ENCODE measurements at places on chromosomes 13 and 19.

GRCh38 chr13:107518780-107519179 is 696.6 kb downstream of the LIG4 start:
- DNase-seq = no peak

DNA sequence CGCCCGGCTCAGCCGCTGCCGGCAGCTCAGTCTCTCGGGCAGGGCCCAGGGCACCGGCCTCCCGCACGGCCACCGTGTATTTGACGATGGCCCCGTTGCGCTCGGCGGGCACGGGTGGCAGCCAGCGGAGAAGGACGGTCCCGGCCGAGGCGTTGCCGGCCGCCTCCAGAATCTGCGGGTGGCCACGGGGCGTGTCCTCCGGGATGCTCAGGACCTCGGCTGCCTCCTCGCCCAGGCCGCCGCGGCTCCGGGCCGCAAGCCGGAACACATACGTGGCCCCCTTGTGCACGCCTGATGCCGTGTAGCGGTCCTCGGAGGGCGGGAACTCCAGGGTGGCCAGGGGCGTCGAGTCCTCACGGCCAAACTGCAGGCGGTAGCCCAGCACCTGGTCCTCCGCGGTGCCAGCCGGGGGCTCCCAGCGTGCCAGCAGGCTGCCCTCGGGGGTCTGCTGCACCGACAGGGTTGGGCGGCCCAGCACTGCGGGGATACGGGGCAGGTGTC is 117.7 kb downstream of the PTPRS start:
- no peak for DNase-seq

- no peak for DNase-seq
Measured at GRCh38 chr13:79995334-79995733, 345.6 kb downstream of the SPRY2 start.

- no peak for DNase-seq
Measured at GRCh38 chr19:6707658-6708018, 12.8 kb downstream of the C3 start.
